ENCODE measurements at places on chromosomes 11 and 22.

- DNase-seq = peak; percentile 84
Measured at GRCh38 chr11:2825261-2825888, 60.2 kb downstream of the CDKN1C start.

GRCh38 chr22:20396639-20397038 lies 2.7 kb downstream of the ZNF74 start:
- peak; percentile 82 for DNase-seq

DNA sequence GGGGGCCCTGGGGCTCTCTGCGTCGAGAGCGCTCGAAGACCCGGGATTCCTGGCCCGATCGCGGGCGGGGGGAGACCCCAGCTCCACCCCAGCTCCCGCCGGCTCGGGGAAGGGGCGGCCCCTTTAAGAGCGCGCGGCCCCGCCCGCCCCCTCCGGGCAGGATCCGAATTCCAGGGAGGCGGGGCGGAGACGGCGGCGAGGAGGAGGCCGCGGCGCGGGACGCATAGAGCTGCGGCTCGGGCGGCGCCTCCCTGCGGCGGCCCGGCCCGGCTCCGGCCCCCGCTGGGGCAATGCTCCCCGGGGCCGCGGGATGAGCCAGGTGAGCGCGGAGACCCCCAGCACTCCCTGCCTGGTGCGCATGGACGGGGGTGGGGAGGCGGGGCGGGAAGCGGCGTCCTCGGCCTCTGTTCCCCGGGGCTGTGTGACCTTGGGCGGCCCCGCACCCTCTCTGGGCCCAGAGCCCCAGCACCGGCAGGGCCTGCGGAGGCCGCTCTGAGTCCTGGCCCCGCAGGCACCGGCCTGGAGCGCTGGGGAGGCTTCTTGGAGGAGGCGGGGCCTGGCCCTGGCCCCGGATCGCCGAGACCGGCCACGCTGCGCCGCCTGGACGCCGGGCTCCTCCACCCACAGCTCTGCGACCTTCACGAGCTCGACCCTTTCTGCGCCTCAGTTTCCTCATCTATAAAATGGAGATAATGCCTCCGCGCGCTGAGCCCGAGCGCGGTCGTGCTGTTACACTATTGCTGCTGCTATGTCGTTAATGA lies 565 bp downstream of the GAS2L1 start:
- DNase-seq = peak; percentile 69

DNA sequence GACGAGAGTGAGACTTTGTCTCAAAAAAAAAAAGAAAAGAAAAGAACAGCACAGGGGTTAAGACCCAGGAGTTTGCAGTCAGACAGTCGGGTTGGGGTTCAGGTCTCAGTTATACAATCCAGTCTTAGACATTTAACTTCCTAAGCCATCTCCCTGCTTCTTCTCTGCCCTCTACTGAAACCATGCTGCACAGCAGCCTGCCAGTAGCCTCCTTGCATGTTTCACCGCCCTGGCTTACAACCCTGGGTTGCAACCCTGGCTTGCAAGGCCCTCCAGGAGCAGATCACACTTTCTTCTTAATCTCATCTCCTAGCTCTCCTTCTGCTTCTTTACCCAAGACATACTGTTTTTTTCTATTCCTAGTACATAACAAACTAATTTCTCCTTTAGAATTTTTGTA lies 5.9 kb upstream of the B3GAT3 start:
- DNase-seq = no peak

- no peak for DNase-seq
Measured at GRCh38 chr22:47279746-47280145, 517.3 kb downstream of the TBC1D22A start.

DNA sequence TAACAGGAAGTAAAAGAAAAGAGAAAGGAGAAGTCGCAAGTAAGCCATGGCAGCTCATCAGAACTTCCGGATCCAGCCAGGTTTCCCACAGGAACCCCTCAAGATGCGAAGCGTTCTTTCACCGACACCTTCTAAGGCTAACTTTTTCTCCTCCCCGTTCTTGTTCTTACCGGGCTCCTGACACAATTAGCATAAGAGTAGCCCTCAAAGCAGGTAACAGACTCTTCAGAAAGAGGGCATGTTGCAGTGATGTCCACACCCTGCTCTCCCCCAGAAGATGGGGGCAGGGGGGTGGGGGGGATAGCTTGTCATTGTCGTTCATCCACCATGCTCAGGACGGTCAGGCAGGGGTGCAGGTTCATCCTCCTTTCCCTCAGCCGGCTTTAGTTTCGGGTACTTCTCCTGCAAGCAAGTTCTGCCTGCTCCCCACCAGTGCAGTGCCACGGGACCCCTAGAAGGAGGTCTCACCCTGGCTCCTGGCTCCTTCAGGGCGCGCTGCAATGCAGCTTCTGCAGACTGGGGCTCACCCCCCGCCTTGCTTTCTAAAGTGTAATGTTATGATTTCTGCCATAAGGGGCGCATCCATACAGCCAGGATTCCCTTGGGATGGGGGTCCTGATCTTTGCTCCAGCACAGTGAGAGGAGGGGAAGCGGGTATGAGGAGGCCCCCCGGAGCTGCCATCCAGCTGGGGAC lies 2.3 kb downstream of the OPCML start:
- DNase-seq = no peak

DNA sequence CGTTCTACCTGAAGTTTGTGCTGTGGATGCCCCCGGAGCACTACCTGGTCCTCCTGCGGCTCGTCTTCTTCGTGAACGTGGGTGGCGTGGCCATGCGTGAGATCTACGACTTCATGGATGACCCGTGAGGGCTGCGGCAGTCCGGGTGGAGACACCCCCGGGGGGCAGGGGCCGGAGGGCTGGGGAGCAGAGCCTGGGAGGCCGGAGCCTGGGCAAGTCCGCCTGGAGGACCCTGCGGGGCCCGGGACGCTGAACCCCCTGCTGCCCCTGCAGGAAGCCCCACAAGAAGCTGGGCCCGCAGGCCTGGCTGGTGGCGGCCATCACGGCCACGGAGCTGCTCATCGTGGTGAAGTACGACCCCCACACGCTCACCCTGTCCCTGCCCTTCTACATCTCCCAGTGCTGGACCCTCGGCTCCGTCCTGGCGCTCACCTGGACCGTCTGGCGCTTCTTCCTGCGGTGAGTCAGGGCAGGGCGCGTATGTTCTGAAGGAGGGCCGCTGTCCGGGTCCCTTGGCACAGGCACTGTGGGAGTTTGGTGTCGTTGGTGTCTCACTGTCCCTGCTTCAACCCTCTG lies 17.3 kb downstream of the RNH1 start:
- DNase-seq = no peak

GRCh38 chr11:65742353-65742752 lies 21.8 kb upstream of the RNASEH2C start:
- DNase-seq = no peak

- DNase-seq = peak; percentile 72
Measured at GRCh38 chr11:64207256-64208085, 950 bp downstream of the FERMT3 start.

DNA sequence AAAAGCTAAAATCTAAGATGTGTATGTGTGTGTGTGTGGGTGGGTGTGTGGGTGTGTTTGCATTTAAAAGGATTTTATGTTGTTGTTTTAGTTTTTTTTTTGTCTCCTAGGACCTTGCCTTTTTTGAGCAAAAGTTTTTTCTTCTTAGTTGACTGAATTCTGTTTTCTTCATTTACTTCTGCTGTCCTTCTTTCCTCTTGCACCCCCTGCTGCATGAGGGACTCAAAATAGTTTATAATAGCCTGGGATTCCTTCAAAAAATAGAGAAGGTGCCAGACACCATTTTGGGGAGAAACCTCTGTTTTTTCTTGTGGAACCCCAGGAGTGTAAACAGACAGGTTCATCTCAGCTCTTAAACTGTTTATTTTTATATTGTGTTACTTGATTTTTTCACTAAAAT lies 817.7 kb downstream of the TBC1D22A start:
- no peak for DNase-seq

DNA sequence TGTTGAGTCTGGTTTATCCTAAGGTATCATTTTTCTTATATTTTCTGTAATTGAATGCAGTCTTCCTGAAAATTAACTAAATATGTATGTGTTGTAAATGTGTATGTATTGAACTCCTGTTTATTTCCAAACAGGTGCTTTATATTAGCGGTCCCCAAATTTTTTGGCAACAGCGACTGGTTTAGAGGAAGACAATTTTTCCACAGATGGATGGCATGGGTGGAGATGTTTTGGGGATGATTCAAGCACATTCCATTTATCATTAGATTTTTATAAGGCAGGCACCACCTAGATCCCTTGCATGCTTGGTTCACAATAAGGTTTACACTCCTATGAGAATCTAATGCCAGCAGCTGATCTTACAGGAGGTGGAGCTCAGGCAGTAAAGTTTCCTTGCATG lies 210.5 kb upstream of the ANO3 start:
- no peak for DNase-seq

GRCh38 chr11:133927690-133928627 lies 28.8 kb downstream of the IGSF9B start:
- peak; percentile 50 for DNase-seq

DNA sequence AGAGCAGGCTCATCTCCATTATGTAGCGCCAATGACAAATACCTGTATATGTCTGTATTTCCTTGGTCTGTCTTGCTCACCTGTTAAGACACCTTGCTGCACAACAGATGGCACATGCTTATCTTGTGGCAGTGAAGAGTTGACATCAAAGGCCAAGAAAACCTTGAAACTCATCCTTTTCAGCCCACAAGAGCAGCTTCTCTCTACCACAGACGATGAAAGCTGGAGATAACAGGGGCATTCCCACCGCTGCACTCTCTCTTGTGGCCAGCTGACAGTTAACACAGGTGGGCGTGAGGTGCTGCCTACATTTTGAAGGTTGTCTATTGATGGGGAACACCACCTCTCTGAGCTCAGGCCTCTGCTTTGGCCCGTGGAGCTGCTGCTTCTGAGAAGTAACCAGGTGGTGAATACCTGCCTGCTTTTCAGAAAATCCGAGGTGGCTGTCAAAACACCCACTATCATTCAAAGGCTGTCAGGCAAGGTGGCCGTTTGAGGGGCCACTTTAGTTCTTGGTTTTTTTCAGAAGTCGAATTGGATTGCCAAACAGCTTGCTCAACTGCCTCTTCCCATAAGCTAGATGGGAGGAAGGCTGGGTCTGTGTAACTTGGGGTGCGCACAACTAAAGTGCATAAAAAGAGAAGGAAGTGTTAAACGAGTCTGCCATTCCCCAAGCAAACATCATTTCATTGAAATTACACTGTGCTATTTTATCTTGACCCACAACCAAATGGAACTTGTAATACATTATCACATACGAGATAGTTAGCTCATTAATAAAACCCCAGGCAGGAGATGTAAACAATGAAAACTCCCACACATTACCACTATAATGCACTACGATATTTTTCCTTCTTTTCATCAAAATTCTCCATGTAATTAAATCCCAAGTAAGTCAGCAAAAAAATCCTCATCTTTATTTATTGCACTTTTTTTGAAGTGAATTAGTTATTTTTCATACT lies 87.1 kb upstream of the RAG2 start:
- DNase-seq = no peak

DNA sequence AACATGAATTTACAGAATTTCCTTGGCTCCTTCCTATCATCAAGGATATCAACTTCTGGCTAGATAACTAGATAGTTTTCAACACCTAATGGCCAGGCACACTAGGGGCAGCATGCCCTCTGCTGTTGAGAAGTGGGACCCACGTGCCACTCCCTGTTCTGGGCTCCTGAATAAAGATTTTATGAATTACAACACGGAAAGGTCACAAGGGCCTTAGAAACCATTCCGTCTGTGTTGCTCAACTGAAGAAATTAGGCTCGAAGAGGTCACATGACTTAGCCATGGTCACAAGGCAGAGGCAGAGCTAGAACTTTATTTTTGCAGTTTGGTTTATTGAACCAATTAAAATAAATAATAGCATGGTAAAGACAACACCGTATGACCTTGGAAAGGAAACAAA lies 36.0 kb downstream of the PRCP start:
- DNase-seq = peak; percentile 35

- DNase-seq = no peak
Measured at GRCh38 chr11:132898676-132899075, 633.6 kb downstream of the OPCML start.

- no peak for DNase-seq
Measured at GRCh38 chr11:123299721-123300120, 104.7 kb upstream of the CLMP start.

- no peak for DNase-seq
Measured at GRCh38 chr11:47398011-47398410, 10.4 kb upstream of the SLC39A13 start.

Measured in fibroblast of upper back skin (primary cell).